ENCODE measurements at places on chromosomes 12 and 14.

GRCh38 chr14:72878746-72879145 is 15.2 kb downstream of the DPF3 start:
- no peak for DNase-seq

GRCh38 chr12:105548626-105549025 is 218.1 kb downstream of the C12orf75 start:
- DNase-seq: no peak

GRCh38 chr12:62848418-62848817 is 86.5 kb downstream of the PPM1H start:
- DNase-seq: no peak

DNA sequence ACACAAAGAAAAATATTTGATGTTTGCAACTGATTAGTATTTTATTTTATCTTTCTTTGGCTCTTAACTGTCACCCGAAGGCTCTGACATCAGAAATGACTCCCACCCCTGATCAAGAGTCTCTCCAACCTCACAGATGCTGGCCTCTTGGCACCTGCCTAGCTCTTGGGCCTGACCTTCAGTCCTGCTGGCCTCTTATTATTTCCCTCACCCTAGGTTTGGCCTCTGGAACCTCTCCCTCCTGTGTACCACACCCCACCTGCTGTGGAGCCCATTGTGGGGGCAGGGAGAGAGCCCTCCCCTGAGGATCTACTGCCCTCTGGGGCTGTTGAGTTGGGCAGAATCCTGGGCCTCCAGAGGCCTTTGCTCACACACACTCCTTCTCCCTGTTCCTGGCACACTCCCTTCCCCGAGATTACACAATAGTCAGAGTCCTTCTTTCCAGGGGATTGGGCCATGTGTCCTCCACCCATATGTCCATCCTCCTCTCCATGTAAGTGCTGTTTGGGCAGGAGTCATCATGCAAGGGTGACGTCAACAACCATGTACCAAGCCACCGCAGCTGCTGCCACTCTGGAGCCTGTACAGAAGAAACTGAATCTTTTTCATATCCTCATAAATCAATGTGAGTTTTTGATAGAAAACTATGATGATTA is 124.3 kb downstream of the RASSF9 start:
- no peak for DNase-seq

DNA sequence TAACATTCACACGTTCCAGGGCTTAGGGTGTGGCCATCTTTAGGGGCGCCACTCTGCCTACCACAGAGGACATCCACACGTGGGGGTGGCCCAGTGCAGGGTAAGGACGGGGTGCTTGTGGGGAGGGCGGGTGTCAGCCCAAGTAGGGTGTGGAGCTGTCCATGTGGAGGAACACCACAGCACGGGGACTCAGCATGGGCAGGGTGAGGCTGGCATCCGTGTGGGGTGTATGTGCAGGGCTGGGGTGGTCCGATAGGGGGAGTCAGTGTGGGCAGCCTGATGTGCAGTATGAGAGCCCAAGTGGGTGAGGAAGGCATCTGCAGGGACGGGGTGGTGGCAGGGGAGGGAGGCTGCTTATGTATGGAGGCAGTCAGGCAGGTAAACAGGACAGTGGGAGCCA is 17.7 kb downstream of the PSMC1 start:
- no peak for DNase-seq

- DNase-seq: no peak
Measured at GRCh38 chr14:90538716-90539495, 142.1 kb downstream of the CALM1 start.

All from activated CD8-positive, alpha-beta memory T cell treated with anti-CD3 and anti-CD28 coated beads for 4 hours (primary cell).